ENCODE measurements at places on chromosomes 7 and 10. TPM values are rescaled to one million over a fixed set of nuclear protein-coding genes. Genes with fewer than 3 reads are reported as not detected.

SFTPA1 gene
- 0.19 TPM for total RNA-seq

CACNA2D1 gene
- total RNA-seq, result 87.3 TPM

GRCh38 chr10:71434760-71435394 is 38.2 kb downstream of the CDH23 start:
- no peak for DNase-seq

DNA sequence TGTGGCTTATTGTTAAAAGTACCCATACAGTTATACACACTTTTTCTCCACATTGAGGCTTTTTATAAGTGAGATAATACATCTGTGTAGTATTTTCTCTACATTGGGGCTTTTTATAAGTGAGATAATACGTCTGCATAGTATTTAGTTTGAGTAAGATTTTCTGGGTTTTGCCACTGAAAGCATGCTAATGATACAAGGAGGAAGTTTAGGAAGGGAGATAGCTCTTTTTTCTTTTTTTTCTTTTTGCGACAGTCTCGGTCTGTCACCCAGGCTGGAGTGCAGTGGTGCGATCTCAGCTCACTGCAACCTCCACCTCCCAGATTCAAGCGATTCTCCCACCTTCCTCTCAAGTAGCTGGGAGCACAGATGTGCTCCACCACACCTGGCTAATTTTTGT is 13.3 kb downstream of the FAM107B start:
- no peak for DNase-seq

DNA sequence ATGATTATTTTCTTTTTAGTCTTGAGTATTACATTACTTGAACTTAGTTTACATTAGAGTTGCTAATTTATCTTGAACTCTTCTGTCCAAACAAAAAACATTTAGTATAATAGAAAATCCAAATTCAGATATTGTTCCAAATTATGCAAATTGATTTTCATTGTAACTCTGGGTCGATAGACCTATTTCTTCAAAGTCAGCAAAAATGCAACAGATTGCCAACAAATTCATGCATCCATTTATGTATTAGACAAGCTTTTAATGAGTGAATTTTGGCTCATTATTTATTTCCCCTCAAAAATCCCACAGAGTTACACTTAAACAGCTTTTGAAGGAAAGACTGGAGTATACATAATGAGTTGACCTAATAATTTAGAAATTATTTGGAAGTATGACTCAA is 240.8 kb downstream of the RELN start:
- no peak for DNase-seq

DNA sequence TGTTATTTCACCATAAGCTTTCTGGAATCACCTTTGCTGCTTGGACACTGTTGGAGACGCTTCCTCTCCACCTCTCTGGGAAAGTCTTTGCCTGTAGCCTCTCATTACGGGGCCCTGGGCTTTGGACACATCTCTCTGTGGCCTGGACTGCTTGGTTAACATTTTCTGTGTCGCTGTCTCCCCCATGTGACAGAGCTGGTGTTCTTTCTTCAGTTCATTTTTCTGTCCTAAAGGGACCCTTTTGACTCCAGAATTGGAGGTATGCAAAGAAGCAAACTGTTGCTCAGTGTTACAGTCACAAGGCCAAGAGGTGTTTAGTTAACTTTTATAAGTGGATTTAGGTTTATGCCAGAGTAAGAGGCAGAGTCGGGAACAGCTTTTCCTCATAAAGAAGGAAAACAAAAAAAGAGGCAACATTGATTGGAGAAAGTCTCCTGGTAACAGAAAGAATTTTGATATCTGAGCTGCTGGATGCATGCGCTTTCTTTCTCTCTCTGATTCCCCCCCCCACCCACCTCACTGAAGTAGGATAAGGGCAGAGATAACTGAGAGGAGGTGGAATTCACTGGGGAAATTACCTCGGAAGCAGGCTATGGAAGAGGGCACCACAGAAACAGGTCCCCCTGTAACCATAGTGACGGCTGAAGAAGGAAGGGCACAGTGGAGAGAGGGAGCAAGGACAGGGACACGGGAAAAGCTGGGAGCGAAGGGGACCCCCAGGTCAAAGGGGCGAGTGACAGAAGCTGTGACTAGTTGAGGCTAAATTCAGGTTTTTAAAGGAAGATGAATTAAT is 57.8 kb downstream of the LGI1 start:
- DNase-seq, result no peak
